ENCODE measurements at places on chromosomes 1 and 21. TPM values are rescaled to one million over a fixed set of nuclear protein-coding genes. Genes with fewer than 3 reads are reported as not detected.

RNU1-1 gene
- polyA plus RNA-seq: not detected

ATP6V1G3 gene
- not detected for polyA plus RNA-seq

IL19 gene
- polyA plus RNA-seq: not detected

SDC3 gene
- polyA plus RNA-seq: 75.7 TPM

CELA3A gene
- not detected for polyA plus RNA-seq

NCAM2 gene
- polyA plus RNA-seq: 1.7 TPM

RRP15 gene
- polyA plus RNA-seq: 3.1 TPM

CA14 gene
- polyA plus RNA-seq: not detected

KMO gene
- not detected for polyA plus RNA-seq

GBP4 gene
- polyA plus RNA-seq: not detected

KCNE1 gene
- 0.37 TPM for polyA plus RNA-seq

CASQ1 gene
- polyA plus RNA-seq: 0.21 TPM

NMNAT1 gene
- 9.1 TPM for polyA plus RNA-seq

AQP10 gene
- polyA plus RNA-seq: not detected

KRTAP22-2 gene
- polyA plus RNA-seq: not detected

PTPN22 gene
- polyA plus RNA-seq: 0.14 TPM

LIN28A gene
- not detected for polyA plus RNA-seq

COX20 gene
- polyA plus RNA-seq: 27.5 TPM

HSPB7 gene
- polyA plus RNA-seq: 4.3 TPM

PRKACB gene
- polyA plus RNA-seq: 5.8 TPM

TDRD10 gene
- not detected for polyA plus RNA-seq

LYPD8 gene
- not detected for polyA plus RNA-seq

RIPK4 gene
- polyA plus RNA-seq: 0.03 TPM

EDN2 gene
- polyA plus RNA-seq: 0.22 TPM

PGBD5 gene
- 0.37 TPM for polyA plus RNA-seq

SERTAD4 gene
- 0.22 TPM for polyA plus RNA-seq

LCA5L gene
- polyA plus RNA-seq: 0.06 TPM

COL11A1 gene
- polyA plus RNA-seq: 4.6 TPM

CD1D gene
- not detected for polyA plus RNA-seq

LHX8 gene
- polyA plus RNA-seq: not detected

OR6N1 gene
- not detected for polyA plus RNA-seq

WDR64 gene
- polyA plus RNA-seq: not detected

SPRR2A gene
- not detected for polyA plus RNA-seq

NPHS2 gene
- not detected for polyA plus RNA-seq

PLA2G4A gene
- polyA plus RNA-seq: 1.6 TPM

SDHB gene
- polyA plus RNA-seq: 125 TPM

CR1L gene
- not detected for polyA plus RNA-seq

ATP5PF gene
- 190 TPM for polyA plus RNA-seq

ICOSLG gene
- 0.09 TPM for polyA plus RNA-seq

NKAIN1 gene
- polyA plus RNA-seq: not detected

CFAP141 gene
- not detected for polyA plus RNA-seq

TRNP1 gene
- 63.3 TPM for polyA plus RNA-seq

WNT9A gene
- polyA plus RNA-seq: 0.36 TPM
